Retina (tissue), 1 donor: ENCODE measurements at places on chromosomes 4 and X.

GRCh38 chrX:139691843-139692505 is 16.0 kb downstream of the MCF2 start:
- DNase-seq, result peak; percentile 54

DNA sequence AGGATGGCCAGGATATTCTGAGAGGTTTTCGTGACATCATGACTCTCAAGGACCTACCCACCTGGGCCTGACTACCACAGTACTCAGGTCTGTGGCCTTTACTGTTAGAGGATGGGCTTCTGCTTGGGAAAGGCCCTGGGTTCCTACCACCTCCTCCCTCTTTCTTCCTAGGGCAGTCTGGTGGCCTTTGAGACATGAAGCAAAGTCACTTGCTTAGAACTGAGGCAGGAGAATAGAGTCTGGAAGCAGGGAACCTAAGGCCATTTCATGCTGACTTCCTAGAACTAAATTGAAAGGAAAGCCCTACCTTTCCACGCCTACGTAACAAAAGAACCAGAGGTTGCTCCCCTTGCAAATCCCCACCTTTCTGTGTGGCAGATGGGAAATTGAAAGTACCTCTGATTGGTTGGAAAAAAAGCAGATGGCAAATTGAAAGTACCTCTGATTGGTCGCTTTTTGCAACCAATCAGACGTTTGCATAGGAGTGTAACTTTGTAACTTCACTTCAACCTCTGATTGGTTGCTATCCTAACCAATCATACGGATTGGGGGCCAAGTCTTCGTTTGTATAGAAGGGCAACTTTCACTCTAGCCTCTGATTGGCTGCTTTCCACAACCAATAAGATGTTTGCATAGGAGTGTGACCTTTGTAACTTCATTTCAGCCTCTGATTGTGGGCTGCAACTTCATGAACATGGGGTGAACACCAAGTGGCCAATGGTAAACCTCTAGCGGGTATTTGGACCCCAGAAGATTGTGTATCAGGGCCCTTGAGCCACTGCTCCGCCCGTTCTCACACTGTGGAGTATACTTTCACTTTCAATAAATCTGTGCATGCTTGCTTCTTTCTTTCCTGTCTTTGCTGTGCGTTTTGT is 9.9 kb upstream of the AKAP14 start:
- DNase-seq, result no peak

GRCh38 chrX:139759637-139760036 is 51.7 kb upstream of the MCF2 start:
- no peak for DNase-seq

DNA sequence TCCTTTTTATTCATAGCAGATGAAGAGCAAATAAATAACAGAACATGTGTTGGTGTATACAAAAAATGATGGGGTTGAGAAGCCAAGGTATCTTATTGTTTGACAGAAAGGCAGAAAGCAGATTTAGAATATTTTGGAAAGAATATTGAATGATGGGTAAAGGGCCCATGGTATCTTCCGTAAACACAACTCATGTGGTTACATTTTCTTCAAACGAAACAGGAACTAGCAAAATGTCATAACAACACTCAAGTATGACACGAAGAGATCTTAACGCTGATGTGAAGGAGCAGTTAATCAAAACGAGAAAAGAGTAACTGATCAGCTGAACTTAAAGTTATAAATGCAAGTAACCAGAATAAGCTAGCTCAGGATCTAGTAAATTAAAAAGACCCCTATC is 195.7 kb upstream of the GK2 start:
- DNase-seq, result no peak
